ENCODE measurements at places on chromosomes 6 and 20.

DNA sequence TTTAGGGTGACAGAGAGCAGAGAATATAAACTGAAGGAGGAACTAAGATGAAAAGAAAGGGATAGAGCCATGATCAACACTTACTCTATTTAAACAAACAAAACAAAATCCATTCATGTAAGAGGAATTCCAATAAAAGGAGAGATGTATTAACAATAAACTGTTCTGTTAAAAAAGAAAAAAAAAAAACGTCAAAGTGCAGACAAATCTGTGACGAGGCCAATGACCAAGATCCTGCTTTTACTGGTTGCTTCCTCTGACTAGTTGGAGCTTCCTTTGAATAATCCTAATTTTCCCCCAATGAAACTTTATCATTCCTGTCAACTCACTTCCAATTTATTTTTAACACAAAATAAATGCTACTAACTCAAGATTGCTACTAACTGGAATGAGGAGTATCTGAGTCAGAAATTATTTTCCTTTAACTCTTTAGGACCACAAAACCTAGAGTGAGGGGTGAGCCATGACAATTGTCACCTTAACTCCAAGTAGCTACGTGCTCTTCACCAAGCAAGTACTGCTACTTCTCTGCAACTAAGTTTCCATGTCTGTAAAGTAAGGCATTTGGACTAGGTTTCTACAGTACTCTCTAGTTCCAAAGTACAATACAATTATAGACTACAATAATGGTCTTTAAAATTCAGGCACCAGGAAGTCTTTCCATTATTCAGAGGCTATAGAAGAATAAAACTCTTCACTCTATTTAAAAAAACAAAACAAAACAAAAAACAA, 152.0 kb downstream of the PTPRK start:
- DNase-seq = no peak

DNA sequence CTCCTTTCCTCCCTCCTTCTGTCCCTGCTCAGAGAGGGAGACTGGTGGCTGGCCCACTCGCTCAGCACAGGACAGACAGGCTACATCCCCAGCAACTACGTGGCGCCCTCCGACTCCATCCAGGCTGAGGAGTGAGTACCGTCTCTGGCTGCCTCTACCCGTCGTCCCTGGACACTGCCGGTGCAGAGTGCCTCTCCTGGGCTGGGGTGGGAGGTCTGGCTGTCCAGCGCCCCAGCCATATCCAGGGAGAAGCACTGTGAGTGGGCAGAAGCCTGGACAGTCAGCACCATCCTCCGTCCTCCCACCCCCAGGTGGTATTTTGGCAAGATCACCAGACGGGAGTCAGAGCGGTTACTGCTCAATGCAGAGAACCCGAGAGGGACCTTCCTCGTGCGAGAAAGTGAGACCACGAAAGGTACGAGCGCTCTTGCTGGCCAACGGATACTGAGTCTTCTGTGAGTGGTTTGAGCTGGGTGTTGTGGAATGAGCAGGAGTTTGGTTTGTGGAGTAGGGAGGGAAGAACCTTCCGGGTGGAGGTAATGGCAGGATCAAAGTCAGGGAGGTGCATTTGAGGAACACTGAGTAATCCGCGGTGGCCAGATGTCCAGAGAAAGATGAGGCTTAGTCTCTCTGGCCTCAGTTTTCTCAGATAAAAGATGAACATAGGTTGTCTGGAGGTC, 48.1 kb downstream of the SRC start:
- DNase-seq = no peak

GRCh38 chr6:133966654-133967329, 13.8 kb downstream of the TBPL1 start:
- no peak for DNase-seq

GRCh38 chr20:57824909-57825308, 115.1 kb upstream of the PMEPA1 start:
- DNase-seq = no peak

DNA sequence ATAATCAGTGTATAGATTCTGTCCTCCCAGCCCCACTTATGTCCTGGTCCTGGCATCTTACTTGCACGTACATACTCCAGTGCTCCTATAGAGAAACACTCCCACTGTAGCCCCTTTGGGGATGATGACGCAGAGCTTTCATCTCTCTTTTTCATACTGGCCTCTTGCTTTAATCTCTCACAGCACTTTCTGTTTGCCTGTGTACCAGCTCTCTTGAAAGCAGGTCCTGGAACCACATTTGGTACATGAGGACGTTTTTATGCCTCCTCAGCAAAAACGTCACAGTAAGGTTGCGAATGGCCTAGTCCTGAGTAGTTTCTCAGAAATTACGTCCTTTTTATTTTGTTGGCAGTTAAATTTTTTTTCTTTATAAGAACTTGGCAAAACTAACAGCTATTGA, 10.8 kb downstream of the L3MBTL3 start:
- no peak for DNase-seq

- no peak for DNase-seq
These were observed 16.5 kb downstream of the RIPOR2 start for GRCh38 chr6:24919056-24919892.

DNA sequence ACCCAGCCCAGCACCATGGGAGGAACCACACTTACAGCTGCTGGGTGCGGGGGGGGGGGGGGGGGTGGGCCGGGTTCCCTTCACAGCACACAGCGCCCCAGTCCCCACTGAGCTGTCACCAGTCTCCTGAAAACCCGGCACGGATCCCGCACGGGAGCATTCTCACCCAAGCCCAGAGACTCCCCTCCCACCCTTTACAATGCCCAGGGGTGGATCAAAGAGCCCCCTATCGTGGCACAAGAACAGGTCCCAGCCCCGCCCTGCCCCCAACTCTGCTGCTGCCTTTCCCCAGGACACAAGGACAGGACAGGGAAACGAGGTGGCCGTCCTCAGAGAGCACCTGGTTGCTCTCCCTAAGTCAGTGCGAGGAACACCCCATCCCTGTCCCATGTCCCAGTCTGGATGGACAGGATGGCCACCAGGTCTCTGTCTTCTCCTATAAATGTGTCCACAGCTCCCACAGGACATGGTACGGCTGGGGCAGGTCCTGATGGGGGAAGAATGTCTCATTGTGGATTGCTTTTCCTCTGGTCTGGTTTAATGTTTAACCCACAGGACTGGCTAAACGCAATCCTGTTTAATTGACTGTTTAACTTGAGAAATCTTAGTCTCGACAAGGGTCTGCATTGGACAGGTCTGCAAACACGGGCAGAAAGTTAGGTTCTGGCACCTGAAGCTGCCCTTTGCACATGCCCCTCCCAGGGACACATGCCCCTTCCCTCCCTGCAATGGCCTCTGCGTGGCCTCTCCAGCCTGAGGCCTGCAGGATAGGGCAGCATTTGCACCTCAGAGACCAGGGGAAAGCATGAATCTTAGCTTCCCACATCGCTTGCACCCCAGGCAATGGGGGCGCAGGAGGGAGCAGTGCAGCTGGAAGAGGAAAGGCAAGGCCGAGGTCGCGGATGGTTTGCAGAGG, 45.3 kb downstream of the DACT2 start:
- no peak for DNase-seq

DNA sequence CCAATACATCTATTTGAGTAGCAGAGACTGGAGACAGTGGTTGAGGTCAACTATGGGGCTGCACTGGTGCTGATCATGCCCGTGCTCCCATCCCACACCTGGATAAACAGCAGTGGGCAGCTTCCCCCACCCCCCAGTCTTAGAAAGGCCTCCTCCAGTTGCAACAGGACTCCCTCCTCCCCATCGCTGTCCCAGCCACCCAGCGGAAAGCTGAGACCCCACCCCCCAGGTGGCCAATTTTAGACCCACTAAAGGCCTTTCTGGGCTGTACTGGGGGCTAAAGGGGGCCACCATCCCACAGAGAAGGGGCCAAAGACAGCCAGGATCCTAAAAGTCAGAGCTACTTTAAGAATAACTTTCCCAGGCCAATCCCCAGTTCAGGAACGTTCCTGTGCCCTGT, 1.2 kb upstream of the SSTR4 start:
- DNase-seq = no peak

GRCh38 chr6:133957227-133957626, 4.2 kb downstream of the TBPL1 start:
- DNase-seq = no peak

DNA sequence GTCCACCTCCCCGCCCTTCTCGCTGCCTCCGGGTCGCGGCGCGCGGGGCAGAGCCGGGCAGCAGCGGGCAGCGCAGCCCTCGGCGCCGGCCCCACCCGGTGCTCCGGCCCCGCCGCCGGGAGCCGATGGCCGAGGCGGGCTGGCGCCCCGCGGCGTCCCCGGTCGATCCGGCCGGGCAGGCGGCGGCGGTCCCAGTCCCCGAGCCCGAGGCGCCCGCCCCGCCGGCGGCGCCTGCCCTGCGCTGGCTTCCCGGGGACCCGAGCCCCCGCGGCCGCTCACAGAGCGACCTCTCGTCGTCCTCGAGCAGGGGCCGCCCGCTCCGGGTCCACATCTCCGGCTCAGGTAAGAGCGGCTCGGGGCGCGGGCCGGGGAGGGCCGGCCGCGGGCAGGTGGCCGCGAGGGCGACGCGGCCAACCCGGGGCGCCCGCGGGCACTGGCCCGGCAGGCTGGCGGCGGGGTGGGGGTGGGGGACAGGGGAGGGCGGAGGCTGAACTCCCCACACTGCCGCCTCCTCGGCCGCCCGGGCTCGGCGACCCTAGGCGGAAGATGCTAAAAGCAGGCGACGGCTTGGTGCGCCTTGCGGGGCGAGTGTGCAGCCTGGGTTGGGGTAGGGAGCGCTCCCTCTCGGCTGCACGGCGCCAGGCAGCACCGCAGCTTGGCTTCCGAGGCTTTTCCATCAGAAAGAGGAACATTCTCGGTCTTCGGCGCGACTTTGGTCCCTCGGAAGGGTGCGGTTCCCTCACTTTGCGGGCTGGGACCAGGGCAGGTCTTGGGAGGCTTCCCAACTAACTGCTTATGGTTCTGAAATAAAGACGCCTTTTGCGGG, 25.6 kb upstream of the FUCA2 start:
- DNase-seq = peak; percentile 57

All from neural crest cell (in vitro differentiated cells).